T follicular helper cell (primary cell): ENCODE measurements at places on chromosomes 13 and 19.

DNA sequence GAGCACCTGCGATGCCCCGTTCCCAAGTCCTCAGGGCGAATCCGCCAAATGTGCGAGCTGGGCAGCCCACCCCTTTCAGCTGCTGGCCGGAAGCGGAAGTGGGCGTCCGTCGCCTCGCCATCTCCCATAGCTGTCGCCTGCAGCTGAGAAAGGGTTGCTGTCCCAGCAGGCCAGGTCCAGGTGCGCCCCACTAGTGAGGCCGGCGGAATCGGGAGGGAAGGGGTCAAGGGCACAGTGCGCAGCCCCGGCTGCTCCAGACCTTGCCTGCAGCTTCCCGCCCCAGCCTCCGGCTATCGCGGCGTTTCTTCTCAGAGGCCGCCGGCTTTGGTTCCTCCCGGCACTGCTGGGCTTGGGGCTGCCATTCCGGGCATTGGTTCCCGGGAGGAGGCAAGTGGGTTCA is at the start of gene ZNF177:
Gene ZNF177, plus strand, starts transcription at position 109 of the 400 bp plus-strand sequence. CDS start 15,299 bp downstream, outside the sequence.
- DNase-seq, result no peak

- no peak for DNase-seq
Observed at GRCh38 chr13:67967031-67967430, 736.9 kb upstream of the PCDH9 start.

DNA sequence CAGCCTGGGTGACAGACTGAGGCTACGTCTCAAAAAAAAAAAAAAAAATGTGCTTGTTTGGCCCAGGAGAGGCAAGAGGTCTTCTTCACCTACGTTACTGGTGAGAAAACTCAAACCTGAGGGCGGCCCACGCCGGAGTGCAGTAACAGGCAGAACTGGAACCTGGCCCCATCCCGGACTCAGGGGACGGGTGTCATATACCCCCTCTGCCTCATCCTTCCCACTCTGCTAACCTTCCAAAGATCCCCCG is 414 bp upstream of the ADAT3 start:
- no peak for DNase-seq

- no peak for DNase-seq
Observed at GRCh38 chr13:34412295-34412694, 529.8 kb upstream of the NBEA start.

DNA sequence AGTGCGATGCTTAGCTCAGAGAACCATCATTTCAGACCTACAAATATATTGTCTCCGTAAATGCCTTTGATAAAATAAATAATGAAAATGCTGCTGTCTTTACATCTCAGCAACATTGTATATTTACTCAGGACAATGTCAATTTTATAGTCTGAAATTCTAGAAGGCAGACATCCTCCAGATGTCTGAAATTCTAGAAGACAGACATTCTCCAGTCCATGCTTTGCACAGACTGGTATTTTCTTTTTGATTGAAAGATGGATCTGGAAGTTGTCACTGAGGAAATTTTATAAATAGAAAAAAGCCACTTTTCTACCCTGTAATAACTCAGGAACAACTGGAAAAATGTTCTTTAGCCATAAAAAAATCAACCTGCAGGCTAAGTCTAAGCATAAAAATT is 2293.3 kb downstream of the PCDH9 start:
- no peak for DNase-seq

DNA sequence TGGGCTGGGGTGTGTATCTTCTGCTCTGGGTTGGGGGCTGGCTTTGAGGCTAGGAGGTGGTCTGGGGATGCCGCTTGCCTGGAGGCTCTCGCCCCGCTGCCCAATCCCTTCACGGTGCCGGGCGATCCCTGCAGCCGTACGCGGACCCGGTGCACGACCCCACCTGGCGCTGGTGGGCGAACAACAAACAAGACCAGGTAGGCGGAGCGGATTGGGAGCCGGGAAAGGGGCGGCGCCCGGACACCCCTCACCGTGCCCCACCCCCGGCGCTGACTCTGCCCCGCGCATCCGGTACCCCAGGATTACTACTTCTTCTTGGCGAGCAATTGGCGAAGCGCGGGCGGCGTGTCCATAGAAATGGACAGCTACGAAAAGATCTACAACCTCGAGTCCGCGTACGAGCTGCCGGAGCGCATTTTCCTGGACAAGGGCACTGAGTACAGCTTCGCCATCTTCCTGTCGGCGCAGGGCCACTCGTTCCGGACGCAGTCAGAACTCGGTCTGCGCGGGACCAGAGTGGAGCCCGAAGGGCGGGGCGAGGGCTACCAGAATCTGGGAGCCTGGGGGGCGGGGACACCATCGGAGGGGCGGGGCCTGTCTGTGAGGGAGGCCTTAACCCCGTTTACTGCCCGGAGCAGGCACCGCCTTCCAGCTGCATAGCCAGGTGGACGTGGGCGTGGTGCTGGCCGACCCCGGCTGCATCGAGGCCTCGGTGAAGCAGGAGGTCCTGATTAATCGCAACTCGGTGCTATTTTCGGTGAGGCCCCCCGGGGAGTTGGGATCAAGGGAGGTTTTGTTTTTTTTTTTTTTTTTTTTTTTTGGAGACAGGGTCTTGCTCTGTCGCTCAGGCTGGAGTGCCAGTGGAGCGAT is 12.1 kb upstream of the PSMD8 start:
- DNase-seq, result peak; percentile 40

- DNase-seq, result no peak
Observed at GRCh38 chr13:46738766-46739165, 58.2 kb downstream of the ESD start.

- DNase-seq, result no peak
Observed at GRCh38 chr19:277581-278165, 13.5 kb downstream of the PLPP2 start.

- no peak for DNase-seq
Observed at GRCh38 chr13:41327994-41328790, 17.1 kb downstream of the NAA16 start.

GRCh38 chr19:49297403-49297802 is 27.6 kb downstream of the SLC6A16 start:
- no peak for DNase-seq

GRCh38 chr13:20141238-20142022 is 19.4 kb downstream of the GJA3 start:
- DNase-seq, result no peak

DNA sequence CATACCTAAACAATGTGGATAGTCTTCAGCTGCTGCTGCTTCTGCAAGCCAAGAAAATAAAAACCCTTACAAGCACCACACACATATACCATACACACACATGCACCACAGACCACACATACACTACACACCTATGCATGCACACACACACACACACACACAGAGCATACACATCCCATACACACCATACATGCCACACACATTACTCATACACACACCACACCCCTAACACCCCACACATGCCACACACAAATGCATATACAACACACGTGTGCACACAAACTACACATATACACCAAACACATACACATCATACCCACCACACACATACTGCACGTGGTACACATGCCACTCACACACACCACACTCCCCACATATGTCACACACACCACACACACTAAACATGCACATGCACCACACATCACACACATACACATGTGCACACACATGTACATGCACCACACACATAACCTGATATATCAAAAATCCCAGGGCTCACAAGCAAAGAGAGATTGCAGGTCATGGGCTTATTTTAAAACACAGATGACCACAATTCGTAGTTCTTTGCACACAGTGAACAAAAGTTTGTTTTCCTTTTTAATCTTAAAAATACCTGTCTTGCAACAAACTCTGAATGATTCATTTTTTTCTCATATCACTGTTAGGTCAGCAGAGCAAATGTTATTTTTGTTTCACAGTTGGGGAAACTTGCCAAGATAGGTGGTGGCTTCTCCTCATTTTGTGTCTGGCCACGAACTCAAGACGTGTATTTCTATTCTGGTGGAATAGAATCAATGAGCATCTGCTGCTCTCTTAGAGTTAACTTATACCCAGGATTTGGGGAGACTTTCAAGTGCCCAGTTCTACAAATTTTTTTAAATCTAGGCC is 456.6 kb downstream of the FGF9 start:
- no peak for DNase-seq

DNA sequence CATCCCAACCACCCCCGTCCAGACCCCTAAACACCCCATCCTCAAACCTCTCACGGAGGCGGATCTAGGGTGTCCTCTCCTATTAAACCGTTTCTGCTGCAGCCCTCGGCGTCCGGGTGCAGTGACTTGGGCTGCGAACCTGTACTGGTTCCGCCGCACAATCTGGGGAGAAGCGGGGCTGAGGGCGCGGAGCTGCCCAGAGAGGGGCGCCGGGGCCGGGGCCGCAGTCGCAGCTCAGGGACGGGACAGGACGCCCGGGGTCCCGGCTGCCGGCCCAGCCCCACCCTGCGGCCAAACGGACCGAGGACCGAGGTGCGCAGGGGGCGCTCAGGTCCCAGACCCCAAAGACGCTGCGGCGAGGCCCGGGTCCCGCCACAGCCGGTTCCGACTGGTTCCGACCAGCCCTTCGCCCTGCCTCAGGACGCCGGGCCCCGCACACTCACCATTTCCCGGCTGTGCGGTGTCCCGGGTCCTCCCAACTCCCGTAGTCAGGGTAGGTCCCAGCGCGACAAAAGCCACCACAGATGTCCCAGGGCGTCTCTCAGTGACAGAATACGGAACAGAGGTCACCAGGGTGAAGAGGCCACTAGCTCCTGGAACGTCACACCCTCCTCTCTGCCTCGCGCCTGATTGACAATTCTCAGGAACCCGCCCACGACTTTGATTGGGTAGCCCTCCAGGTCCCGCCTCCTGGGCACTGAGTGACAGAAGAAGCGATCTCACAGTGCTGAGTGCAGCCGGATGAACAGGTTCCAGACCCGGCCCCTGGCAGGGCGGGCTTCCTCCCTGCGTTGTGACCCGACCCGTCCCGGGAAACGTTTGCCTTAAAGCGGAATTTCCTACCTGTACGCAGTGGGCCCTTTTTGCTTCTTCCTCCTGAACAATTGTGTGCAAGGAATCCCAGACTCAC is at the start of gene ZNF44:
Gene ZNF44, minus strand, starts transcription at position 635 of the 910 bp plus-strand sequence. Its CDS starts 189 bp downstream, at position 446.
- DNase-seq, result peak; percentile 92

GRCh38 chr19:46218160-46218559 is 11.4 kb upstream of the IGFL1 start:
- no peak for DNase-seq

DNA sequence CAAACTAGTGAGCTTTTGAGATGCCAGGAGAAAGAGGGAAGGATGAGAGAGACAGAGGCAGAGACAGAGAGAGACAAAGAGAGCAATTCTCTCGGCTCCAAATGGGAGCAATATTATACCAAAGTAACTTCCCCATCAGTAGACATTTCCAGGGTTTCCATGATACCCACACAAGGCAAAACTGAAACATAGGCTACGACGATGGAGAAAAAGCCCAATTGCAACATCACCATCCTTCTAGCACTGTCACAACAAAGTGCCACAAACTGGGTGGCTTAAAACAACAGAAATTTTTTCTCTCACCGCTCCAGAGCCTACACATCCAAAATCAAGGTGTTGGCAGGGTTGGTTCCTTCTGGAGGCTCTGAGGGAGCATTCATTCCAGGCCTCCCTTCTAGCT is 81.4 kb downstream of the KCTD12 start:
- DNase-seq, result no peak

- DNase-seq, result no peak
Observed at GRCh38 chr19:29908963-29909944, 32.8 kb upstream of the URI1 start.

- DNase-seq, result no peak
Observed at GRCh38 chr13:57918913-57919312, 287.4 kb downstream of the PCDH17 start.

GRCh38 chr19:10419200-10419645 is 1.1 kb upstream of the PDE4A start:
- DNase-seq, result no peak

DNA sequence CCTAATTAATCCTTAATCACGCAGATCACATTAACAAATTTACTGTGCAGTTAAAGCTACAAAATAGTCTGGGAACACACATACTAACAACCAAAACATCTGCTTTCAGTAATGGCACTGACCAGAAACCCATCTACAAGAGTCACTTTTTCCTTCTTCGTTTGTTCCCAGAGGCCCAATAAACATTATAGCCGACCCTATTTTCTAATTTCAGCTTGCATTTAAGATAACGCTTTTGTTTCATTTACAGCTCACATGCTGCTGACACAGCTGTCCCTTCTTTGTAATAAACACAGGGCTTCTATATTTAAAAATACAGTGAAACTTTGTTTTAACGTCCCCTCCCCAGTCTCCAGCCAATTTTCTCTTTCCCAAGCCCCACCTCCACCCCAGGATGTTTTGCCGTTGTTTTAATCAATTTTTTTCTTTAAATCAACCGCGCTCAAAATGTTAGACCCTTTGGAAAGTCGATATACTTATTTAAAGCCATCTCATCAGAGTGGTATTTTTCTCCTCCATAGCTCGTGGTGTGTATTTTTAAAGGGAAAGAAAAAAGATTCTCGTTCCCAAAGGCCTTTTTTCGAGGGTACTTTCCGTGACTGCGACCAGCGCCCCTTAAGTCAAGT is 1.7 kb upstream of the WBP4 start:
- no peak for DNase-seq

- DNase-seq, result no peak
Observed at GRCh38 chr19:30325676-30326392, 46.4 kb upstream of the ZNF536 start.

DNA sequence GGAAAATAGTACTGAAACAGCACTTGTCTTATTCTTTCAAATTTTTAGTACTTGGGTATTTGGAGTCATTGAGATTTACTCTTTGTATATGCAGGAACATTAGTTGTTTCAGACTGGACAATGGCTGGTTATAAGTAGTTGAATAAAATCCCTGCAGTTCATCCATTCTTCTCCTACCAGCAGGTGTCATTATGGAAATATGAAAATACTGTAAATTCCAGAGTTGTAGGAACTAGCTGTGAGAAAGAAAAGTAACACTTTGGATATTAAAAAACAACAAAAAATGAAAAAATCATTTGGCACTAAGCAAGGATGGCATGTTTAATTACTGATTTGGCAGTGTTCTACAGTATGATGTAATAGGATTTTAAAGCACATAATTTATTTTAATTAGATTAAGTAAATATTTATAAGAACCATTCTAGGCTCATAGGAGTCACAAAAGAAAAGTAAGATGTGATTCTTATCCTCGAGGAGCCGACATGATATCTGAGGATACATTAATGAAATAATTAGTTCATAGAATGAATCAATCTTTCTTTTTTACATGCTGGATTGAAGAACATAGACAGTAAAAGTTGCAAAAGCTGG is 155.3 kb downstream of the KCNRG start:
- no peak for DNase-seq

DNA sequence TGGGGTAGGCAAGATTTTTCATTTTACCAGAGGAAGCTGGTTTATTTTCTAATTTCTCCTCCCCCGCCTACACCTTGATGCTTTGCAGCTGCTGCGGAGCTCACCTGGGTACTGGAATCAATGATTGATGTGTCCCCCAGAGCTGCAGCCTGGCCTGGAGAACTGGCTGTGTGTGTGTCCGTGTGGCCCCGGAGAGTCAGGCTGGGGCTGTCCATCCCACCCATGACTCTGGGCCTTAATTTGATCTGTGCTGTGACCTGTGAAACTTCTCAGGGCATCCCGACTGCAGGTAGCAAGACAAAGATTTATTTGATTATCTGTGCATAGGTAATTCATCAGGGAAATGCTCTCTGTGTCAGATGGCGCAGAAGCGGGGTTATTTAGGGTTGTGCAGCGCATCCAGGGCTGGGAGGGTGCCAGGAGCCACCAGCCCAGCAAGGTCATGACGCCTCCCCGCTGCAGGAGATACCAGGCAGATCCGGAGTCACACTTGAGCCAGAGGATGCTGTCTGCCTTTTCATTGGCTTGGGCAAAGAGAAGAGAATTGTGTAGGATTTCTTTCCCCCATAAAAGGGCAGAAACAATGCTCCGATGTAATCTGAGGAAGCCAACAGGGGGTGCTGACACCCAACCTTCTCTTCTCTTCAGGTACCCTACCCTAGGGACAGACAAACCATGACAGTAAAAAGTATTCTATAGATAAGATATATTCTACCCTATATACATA is 346.6 kb downstream of the TSHZ3 start:
- DNase-seq, result no peak
